GM23338 (cell line): ENCODE measurements at places on chromosomes 12 and 14. TPM values are rescaled to one million over a fixed set of nuclear protein-coding genes. Genes with fewer than 3 reads are reported as not detected.

Gene MYH6
- 0.03 and 0.23 TPM in 2 replicates for total RNA-seq

Gene TAS2R13
- total RNA-seq = 3.6 and 6.1 TPM in 2 replicates

Gene RFLNA
- 16.2 and 20.4 TPM in 2 replicates for total RNA-seq

Gene PRICKLE1
- total RNA-seq = 13.7 and 51.7 TPM in 2 replicates

Gene HOXC6
- total RNA-seq = not detected in 2 replicates

Gene GPR84
- not detected in 2 replicates for total RNA-seq

Gene MYO1A
- total RNA-seq = not detected in 2 replicates

Gene ARHGDIB
- total RNA-seq = not detected in 2 replicates

Gene C1QL4
- total RNA-seq = 0.12 TPM in 1 of 2 replicates, not detected in the other

Gene AJUBA
- 45.8 and 55.9 TPM in 2 replicates for total RNA-seq

Gene HOXC11
- not detected in 2 replicates for total RNA-seq

Gene MUCL1
- not detected in 2 replicates for total RNA-seq

Gene KRT72
- not detected in 2 replicates for total RNA-seq

Gene DBX2
- 0.07 TPM in 1 of 2 replicates, not detected in the other for total RNA-seq

Gene ZFYVE1
- 10.2 and 12.5 TPM in 2 replicates for total RNA-seq

Gene KCNA1
- total RNA-seq = 1.2 and 1.9 TPM in 2 replicates

Gene SLC6A15
- 22.9 and 27.9 TPM in 2 replicates for total RNA-seq

Gene TC2N
- total RNA-seq = 35.0 and 42.1 TPM in 2 replicates

Gene MGP
- total RNA-seq = not detected in 2 replicates

Gene LALBA
- total RNA-seq = not detected in 2 replicates

Gene FOXN4
- 0.35 TPM in 1 of 2 replicates, not detected in the other for total RNA-seq

Gene DPY19L2
- total RNA-seq = 8.0 and 10.8 TPM in 2 replicates

Gene ACVRL1
- total RNA-seq = 0.28 and 0.62 TPM in 2 replicates

Gene SOX5
- 2.1 and 4.7 TPM in 2 replicates for total RNA-seq

Gene RNASE3
- total RNA-seq = not detected in 2 replicates

Gene RBP5
- 3.0 TPM in 1 of 2 replicates, not detected in the other for total RNA-seq

Gene STYK1
- total RNA-seq = 0.97 and 1.8 TPM in 2 replicates

Gene PSMB5
- total RNA-seq = 229 and 265 TPM in 2 replicates
